ENCODE measurements at places on chromosomes 1 and 21.

DNA sequence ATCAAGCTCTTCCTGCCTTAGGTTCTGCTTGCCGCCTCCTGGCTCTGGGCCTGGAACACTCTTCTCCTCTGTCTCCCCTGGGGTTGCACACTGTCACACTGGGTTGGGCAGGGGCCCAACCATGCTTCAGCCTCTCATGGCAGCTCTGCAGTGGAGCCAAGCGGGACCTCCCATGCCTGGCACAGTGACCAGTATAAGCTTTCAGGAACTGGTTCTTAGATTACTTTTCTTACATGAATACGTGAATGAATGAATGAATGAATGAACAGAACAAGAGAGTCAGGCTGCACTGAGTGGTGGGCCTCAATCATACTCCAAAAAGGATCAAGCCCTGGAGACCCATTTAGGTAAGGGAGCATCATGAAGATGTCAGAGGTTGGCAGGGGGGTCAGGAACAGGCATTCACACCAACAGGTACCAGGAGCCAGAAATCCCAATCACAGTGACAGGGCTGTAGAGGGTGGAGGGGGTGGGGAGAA is 30.8 kb upstream of the TMEM125 start:
- DNase-seq, result no peak

DNA sequence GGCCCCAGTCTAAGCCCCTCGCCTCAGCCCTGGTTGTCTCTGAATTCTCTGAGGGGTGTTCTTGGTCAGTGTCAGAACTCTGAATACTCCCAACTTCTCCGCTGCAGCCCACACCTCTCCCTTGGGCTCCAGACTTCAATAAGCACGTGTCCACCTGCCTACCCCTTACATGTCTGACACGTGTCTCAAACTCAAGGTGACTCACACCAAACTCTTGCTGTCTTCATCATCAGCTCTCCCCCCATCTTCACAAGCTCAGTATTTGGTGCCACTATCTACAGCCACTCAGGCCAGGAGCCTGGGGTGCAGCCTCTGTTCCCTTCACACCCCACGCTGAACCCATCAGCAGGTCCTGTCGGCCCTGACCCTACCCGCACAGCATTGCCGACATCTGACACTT is 18.8 kb upstream of the UBXN10 start:
- no peak for DNase-seq

GRCh38 chr1:155272466-155273342 is 600 bp downstream of the CLK2 start:
- no peak for DNase-seq

GRCh38 chr1:58584082-58584895 is 7.2 kb upstream of the TACSTD2 start:
- DNase-seq, result peak; percentile 41

- no peak for DNase-seq
These were observed 8.6 kb upstream of the IL20 start for GRCh38 chr1:206856674-206857464.

- DNase-seq, result peak; percentile 63
These were observed 5.1 kb upstream of the SSR2 start for GRCh38 chr1:156025876-156026275.

DNA sequence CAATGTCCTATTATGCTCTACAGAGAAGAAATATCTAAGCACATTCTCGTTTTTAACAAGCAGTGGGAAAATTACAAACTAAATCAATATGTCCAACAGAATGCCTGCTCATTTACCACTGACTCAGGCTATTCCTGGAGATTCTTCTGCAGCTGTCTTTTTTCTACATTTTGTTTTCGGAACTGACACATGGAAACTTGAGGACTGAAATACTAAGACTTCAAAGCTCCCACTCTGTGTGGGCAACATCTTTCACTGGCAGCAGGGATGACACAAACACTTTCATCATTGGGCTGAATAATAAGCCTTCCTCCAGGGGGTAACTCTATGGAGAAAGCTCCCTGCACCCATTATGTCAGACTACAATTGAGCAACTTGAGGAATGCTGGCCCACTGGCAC is 175.5 kb upstream of the NCAM2 start:
- DNase-seq, result no peak

DNA sequence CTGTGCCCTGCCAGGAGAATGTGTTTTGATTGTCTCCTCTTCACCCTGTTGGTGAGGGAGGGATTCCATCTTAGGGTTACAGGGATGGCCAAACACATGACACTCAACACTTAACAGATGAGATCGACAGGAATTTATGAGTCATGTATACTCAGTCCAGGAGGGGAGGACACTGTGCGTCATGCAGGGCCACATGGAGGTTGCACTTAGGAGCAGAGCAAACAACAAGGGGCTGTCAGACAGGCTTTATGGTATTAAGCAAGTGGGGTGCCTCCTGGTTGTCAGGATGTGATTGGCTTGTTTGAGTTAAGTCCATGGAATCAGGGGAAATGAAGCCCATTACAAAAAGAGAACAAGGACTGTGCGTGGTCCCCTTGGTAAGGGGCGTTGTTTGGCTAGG is 26.9 kb downstream of the EDARADD start:
- DNase-seq, result no peak

DNA sequence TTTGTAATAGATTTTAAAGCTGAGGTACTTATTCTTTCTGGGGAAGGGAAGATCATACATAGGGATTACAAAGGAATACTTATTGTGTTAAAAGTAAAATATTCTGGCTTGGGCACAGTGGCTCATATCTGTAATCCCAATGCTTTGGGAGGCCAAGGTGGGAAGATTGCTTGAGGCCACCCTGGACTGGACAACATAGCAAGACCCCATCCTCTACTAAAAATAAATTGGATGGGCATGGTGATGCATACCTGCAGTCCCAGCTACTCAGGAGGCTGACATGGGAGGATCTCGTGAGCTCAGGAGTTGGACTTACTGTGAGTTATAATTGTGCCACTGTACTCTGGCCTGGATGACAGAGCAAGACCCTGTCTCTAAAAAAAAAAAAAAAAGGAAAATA is 27.6 kb downstream of the GABPB2 start:
- no peak for DNase-seq

- no peak for DNase-seq
These were observed 243.0 kb downstream of the PDE4B start for GRCh38 chr1:66035616-66036245.

GRCh38 chr1:114081437-114082303 is 72.0 kb downstream of the SYT6 start:
- peak; percentile 11 for DNase-seq

DNA sequence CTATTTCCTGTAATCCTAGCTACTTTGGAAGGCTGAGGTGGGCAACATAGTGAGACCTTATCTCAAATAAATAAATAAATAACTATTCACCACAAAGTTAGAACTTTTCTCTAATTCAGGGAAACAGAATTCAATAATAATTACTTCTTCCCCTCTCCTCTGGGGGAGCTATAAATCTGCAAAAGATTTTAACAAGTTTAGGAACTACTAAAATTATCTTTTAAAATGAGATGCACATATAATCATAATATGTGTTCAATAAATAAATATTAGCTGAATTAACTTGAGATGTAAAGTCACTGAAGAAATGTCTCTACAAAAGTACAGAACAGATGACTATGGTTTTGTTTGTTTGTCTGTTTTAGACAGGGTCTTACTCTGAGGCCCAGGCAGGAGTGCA is 14.1 kb downstream of the WDR47 start:
- no peak for DNase-seq

GRCh38 chr1:26389604-26390247 is 17.2 kb upstream of the ZNF683 start:
- no peak for DNase-seq

- DNase-seq, result peak; percentile 81
These were observed at the start of gene PTGER3 for GRCh38 chr1:71047635-71048607. TSS of gene PTGER3 (minus strand) at chr1:71047816. CDS start at chr1:71047577, 239 bp downstream.

GRCh38 chr1:112673592-112674439 is 643 bp upstream of the MOV10 start:
- no peak for DNase-seq

DNA sequence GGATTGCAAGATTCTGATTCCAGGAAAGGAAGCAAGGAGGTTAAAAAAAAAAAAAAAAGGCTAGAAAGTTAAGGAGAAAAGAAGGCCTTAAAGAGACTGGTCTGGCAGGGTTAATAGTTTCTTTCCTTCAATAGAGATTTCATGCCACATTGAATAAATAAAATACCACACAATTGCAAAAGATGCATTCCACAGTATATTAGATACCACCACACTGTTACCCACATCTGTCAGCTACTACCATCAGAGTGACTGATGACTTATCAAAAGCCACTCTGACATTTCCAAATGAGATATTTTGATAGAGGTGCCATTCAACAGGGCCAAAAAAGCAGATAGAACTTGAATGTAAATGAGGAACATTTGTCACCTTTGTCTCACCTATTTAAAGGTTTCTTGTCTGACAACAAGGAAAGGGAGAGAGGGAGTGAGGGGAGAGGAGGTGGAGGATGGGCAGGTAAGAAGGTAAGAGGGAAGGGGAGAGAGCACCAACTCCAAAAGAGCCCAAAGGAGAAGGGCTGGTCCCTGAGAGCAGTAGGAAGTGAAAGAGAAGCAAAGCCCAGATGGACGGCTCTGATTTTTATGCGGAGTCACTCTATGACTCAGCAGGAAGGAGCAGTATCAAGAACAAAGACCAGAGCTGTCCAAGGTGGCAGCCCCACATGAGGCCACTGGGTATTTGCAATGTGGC is 38.3 kb downstream of the LRRN2 start:
- peak; percentile 44 for DNase-seq

DNA sequence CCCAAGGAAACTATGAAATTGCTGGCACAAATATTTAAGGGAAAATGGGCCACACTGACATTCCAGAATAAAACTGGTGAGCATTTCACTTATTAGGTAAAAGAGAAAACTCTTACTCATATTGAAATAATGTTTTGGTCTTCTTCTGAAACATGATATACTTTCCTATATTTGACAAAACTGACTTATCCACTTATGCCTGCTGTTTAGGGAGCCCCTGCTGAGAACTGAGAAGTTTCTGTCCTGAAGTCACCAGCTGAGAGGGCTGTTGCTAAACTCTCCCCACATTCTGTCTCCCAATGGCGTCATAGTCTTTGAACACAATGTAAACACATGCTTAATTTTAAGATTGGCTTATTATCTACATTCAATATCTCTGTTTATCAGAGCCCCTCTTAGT is 46.8 kb upstream of the ZC3H11B start:
- DNase-seq, result no peak

DNA sequence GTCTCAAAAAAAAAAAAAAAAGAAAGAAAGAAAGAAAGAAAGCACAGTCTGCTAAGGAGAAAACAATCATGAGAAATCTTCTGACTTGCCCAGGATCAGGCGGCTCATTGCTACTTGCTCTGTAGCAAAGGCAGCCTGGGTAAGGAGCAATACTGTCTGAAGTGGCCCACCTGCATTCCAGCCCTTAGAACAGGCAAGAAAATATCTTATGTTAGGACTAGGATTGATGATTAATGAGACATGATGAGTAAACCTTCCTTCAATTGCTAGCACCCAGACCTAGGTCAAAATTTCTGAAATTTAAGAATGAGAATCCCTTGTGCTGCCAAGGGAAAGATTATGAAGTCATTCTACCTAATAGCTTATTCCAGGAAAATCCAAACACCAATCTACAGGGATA is 140.8 kb downstream of the DSCAM start:
- no peak for DNase-seq

DNA sequence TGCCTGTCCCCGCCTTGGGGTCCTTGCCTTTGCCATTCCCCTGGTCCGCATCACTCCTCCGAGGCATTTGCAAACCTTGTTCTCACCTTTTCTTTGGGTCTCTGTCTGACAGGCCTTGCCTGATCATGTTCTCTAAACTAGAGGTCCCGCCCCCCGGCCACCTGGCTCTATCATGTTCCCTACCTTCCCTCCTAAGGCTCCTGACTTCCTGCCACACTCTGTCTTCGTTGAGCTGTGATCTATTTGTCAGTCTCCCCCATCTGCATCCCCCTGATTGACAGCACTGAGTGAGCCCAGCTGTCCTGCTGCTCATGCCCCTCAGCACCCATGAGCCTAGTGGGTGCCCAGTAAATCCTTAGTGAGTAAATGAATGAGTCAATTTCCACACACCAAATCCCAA is 22.8 kb downstream of the ERG start:
- DNase-seq, result no peak

- DNase-seq, result no peak
These were observed 52.6 kb downstream of the TM2D1 start for GRCh38 chr1:61672376-61672775.

DNA sequence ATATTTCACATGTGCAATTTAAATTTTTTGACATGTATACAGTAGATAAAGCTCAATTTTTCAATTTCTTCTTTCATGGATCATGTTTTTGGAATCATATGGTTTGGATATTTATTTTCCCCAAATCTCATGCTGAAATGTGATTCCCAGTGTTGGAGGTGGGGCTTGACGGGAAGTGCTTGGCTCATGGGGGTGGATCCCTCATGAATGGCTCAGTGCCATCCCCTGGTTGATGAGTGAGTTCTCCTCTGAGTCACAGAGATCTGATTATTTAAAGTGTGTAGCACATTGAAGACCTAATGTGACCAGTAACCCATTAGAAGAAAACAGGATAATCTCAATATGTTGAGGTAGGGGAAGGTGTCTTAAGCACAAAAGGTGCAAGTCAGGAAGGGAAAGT is 9.1 kb upstream of the IFI16 start:
- peak; percentile 72 for DNase-seq

DNA sequence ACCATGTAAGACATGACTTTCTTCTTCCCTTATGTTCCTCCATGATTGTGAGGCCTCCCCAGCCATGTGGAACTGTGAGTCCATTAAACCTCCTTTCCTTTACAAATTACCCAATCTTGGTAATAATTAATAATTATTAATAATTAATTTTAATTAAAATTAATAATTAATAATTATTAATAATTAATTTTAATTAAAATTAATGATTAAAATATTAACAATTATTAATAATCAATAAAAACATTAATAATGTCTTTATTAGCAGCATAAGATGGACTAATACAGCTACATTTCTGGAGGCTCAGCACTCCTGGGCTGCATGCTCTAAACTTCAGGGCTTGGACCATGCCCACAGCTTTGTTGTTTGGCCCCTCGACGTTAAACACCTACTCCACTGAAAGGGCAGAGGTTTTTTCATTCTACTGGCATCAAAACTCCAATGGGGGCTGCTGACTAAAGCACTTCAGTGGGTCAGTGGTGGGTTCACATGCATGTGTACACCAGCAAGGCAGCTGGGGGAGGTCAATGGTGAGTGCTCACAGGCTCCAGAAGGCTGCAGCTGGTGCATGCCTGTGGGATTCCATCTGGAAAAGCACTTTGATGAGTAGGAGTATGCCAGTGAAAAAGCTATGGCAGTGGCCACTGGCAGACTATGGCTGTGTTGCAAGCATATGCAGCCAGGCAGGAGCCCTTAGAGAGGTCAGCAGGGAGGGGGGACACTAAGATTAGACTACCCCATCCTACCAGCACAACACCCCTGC is 561.3 kb downstream of the NCAM2 start:
- no peak for DNase-seq
